GM04504 (cell line): ENCODE measurements at places on chromosomes 5 and 9.
A peak's percentile ranks its signal among the peaks of the same experiment; 100 is the strongest.

- DNase-seq, result no peak
Observed at GRCh38 chr9:107827304-107827703, 337.7 kb upstream of the KLF4 start.

DNA sequence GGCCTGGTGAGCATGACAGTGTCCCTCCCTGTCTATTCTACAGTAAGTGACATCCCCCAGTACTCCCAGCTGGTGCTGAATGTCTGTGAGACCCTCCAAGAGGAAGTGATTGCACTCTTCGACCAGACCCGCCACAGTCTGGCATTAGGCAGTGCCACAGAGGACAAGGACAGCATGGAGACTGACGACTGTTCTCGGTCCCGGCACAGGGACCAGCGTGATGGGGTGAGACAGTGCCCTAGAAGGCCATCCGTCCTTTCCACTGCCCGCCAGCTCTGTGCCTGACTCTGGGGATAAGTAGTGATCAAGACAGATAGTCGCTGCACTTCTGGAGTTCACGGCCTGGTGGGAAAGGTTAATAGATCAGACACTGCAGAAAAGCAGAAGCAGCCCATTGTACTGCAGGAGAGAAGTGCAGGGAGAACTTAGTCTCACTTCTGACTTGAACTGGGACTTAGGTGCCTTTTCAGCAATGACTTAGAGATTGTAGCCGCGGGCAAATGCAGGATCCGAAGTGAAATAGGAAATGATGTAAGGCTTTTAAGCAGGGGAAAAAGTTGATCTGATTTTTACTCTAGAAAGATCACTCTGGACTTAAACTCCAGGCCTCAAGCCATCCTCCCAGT, 28.4 kb downstream of the SH3GLB2 start:
- no peak for DNase-seq

- no peak for DNase-seq
Observed at GRCh38 chr5:179187681-179188575, 127.8 kb downstream of the ZNF354C start.

- peak; percentile 51 for DNase-seq
Observed at GRCh38 chr5:150780187-150780692, 1.7 kb downstream of the SMIM3 start.

DNA sequence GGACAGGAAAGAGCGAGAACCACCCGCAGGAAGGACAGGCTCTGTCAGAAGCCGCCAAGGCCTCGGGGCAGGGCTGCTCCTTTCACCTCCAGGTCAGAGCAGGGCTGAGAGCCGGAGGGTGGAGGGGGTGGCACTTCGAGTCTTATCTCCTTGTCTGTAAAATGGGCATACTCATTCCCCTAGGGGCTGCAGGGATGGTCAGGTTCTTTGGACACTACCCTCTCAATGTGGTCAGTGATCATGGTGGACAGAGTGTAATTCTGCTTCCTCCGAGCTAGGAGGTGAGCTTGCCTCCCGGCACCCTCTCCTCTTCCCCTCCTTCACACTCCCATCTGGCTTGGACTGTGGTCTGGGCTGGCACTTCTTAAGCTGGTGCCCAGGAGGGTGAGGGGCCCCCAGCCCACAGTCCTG, 39.6 kb downstream of the RGS3 start:
- no peak for DNase-seq

DNA sequence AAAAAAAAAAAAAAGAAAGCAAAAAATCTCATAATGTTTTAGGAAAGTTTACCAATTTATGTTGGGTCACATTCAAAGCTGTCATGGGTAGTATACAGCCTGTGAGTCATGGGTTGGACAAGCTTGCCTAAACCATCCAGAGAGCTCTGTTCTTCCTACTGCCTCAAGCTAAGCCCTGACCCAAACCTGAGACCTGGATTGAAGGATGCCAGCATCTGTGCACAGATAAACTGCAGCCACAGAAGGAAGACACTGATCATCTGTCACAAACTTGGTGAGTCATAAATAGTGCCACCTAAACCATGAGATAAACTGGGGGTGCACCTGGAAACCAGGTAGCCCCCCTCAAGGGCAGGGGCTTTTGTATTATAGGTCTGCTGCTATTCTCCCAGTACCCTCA, 31.0 kb downstream of the CSF2 start:
- DNase-seq, result peak; percentile 62

- DNase-seq, result no peak
Observed at GRCh38 chr9:38363589-38363925, 28.9 kb upstream of the ALDH1B1 start.

- no peak for DNase-seq
Observed at GRCh38 chr9:5835808-5836207, 2.9 kb upstream of the ERMP1 start.

GRCh38 chr5:114360816-114361723, 800 bp upstream of the KCNN2 start:
- no peak for DNase-seq

- DNase-seq, result no peak
Observed at GRCh38 chr9:118928722-118929121, 440.5 kb downstream of the BRINP1 start.

- DNase-seq, result no peak
Observed at GRCh38 chr9:92760070-92760469, 4.6 kb downstream of the BICD2 start.

DNA sequence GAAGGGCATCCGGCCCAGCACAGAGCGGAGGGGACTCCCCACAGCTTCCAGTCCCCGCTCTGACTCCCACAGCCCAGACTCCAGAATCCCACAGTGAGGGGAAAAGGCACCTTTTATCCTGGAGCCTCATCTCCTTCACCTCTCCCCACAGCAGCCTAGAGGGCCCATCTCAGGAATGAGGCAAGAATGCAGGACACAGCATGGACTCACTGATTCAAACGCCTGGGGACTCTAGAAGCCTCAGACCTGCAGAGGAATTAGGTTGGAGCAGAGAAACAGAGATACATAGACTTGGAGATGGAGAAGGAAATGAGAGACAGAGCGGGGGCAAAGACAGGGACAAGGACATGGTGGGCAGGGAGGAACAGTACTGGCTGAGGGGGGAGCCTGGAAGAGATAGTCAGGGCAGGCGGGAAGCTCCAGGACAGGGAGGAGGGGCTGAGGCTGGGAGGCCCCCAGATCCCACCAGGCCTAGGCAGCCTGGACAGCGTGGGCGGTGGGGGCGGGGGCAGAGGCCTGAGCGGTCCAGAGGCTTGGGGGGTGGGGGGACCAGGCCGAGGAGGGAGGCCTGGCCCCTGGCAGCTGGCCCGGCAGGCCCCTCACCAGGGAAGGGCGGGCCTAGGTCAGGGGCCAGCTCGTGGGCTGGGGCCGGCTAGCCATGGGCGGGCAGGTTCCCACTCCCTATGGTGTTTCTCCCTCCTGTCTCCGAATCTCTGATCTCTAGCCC, 15.8 kb downstream of the CNTFR start:
- DNase-seq, result no peak

GRCh38 chr9:121463026-121463807, 36.4 kb downstream of the GGTA1 start:
- DNase-seq, result no peak

DNA sequence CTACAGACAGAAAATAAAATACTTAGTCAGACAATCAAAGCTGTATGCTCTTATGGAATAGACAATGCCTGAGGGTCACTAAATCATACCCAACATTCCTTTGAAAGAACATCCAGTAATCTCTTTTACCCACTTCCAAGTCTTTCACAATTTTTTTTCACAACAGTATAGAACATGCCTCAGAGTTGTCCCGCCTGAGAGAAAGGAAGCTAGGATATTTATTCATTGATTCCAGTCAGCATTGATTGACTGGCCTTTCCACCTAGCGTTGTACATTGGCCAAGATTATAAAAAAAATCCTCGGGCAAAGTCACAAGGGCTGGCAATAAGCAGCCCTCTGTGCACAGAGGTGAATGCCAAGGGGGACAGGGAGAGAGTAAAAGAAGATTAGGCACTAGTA, 318.1 kb upstream of the PIK3R1 start:
- no peak for DNase-seq

DNA sequence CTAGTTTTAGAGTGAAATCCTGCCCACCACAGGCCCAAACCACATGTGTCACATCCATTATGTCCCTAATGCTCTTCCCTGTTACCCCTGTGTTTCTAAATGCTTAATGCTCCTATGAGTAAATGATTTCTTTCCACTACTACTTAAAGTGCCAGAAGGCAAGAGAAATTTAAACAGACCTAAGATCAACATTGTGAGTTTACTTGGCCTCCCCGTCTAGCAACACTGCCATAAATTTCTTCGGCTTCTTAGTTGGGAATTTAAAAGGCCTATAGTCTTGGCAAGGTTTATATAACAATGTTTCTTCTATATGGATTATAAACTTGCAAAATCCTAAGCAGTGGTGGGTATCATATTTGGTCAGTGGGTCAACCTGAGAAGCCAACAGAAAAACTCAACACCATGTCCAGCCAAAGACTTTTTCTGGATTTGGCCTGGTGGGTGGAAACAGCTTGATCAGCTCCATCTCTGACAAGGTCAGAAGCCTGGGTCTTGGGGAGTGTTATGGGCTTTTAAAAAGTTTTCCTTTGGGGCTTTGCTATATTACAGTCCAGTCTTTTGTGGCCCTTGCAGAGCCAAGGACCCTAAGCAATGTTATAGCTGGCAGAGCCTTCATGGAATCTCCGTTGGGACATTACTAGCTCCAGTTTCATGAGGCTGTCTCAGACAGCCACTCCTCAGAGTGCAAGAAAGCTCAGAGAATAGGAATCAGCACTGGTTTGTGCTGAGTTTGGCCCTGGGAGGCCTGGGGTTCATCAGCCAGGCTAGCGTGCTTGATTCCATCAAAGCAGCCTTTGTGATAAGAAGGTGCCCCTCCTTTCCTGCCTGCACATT, 119.8 kb downstream of the PRDM6 start:
- no peak for DNase-seq

- DNase-seq, result no peak
Observed at GRCh38 chr5:92320446-92320845, 937.3 kb upstream of the ARRDC3 start.

DNA sequence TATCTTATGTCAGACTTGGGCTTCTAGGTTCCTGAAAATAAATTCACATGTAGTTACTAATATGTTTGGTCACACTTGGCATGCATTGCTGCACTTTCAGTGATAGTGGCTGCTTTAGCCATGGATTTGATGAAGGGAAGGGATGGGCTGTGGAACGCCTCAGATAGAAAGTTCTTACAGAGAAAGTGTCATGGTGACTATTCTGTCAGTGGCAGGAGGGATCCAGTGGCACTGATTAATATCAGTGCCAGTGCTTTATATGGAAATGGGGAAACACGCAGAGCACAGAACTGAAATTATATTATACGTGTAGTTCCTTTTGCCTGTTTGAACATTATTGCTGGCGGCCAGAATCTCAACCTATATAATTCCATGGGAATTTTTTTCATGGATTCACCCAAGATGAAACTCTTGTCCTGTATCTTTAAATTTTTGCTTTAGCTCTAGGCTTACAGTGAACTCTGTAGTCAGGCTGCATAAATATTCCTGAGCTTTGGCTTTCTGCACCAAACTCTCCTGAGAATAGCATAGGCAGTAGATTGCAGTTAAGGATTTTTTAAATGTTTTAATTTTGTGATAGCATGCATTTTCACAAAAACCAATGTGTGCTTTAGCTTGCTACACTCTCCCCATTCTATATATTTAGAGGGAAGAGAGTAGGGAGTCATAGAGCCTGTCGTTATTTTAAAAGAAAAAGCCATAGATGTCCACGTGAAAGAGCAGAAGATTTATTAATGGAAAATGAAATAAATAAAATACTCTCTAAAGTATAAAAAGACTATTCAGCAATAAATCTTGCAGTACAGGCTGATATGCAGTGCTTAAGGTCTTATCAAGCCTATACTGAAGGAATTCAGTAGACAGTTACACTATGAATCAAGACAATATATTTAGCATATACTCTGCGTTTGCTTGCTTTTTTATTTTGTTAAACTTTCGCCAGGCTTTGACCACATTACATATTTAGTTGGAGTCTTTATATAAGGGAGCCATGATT, 98.7 kb downstream of the EDIL3 start:
- DNase-seq, result no peak

DNA sequence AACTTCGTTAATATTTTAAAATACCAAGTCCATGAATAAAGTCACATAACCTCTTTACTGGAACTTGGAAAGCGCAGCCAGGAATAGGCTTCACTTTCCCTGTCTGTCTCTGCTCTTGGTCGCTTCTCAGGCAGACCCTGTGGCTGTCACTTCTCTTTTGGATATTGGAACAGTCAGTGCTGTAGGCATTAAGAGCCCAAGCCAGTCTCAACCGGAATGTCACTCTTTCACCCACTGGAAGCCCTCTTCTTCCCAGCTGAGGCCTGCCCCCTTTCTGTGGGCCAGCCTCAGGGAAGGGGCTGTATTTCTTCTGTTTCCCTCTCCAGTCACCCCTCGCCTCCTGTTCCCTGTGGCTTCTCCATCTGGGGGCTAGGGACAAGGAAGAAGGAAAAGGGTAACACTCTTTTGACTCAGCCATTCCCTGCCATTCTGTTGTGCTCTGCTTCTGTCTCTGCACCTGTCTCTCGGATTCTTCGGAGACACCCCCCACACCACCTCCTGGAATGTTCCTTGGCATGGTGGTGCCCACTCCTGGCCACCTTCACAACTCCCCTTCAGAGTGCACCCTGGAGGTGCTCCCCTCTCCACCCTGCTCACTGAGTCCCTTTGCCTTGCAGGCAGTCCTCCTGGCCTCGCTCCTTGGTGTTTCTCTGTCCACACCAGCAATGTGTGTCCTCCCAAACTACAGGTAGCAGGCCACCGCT, 103.4 kb downstream of the TRIO start:
- DNase-seq, result no peak

GRCh38 chr9:81162361-81162760, 527.0 kb downstream of the TLE1 start:
- no peak for DNase-seq

GRCh38 chr5:56478062-56478461, 244.9 kb upstream of the ANKRD55 start:
- DNase-seq, result no peak

- DNase-seq, result no peak
Observed at GRCh38 chr5:105616599-105616998, 2054.0 kb upstream of the NUDT12 start.

- DNase-seq, result no peak
Observed at GRCh38 chr9:131613921-131614320, 68.6 kb downstream of the PRRT1B start.

DNA sequence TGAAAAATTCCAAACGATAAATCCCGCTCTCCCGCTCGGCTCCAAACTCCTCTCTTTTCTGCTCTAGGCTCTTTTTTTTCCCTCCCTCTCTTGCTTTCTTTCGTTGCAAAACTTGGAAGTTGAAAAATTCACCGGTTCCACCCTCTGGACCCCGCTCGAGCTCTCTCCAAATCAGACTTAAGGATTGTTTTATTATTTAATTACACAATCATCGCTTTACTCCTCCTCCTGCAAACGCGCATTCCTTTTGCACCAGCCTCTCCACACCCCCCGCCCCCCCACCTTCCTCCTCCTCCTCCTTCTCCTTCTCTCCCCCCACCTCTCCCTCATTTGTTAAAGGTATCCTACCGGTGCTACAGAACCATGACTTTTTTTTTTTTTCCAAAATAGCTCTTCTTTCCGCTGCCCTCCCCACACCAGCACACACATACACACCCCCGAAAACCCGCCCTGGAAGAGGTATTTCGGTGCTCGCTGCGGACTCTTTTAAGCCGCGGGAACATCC, 535 bp upstream of the NFIB start:
- no peak for DNase-seq
